ENCODE measurements at places on chromosomes 2 and 18. TPM values are rescaled to one million over a fixed set of nuclear protein-coding genes. Genes with fewer than 3 reads are reported as not detected.

Gene TANC1
- 8.5 TPM for total RNA-seq

Gene NETO1
- total RNA-seq = 20.7 TPM

Gene TXNDC9
- 48.1 TPM for total RNA-seq

Gene PCARE
- total RNA-seq = not detected

Gene GCFC2
- total RNA-seq = 26.2 TPM

Gene NDUFS1
- 79.8 TPM for total RNA-seq

Gene IL1F10
- total RNA-seq = not detected

Gene FAM98A
- total RNA-seq = 78.8 TPM

Gene LYPD1
- 4.2 TPM for total RNA-seq

Gene PLGLB1
- 0.27 TPM for total RNA-seq

Gene CNGA3
- not detected for total RNA-seq
